Mesendoderm (in vitro differentiated cells): ENCODE measurements at places on chromosomes 2 and 18.
A peak's percentile ranks its signal among the peaks of the same experiment; 100 is the strongest.

DNA sequence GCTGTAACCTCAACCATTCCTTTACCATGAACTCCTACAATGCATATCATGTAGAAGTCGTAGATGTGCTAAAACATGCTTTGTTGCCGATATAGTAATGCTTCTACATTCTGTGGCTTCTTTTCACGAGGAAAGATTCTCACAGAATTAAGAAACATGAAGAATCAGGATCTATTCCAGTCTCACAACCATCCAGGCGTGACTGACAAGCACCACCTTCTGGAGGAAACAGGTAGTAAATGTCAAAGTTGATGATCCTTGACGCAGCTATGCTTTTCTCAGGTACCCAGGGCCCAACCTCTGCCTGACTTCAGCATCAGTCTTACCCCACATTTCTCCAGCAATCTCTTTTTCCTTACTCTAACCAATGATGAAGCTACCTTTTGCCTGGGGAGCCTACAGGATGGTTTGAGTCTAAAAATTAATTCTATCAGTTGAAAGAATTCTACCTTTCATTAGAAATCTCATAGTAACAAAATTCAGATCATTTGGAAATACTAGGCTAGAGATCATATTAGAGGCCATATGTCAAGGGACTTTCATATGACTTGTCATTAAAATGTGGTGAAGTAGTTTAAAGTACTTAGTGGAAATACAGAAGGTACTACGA is 123.3 kb upstream of the RND3 start:
- DNase-seq, result peak; percentile 70

- DNase-seq, result peak; percentile 75
Observed at GRCh38 chr2:127105656-127106456, 1.1 kb downstream of the BIN1 start.

GRCh38 chr18:76364282-76365259 is 130.5 kb downstream of the ZNF516 start:
- no peak for DNase-seq

- DNase-seq, result no peak
Observed at GRCh38 chr2:196338440-196338839, 167.1 kb upstream of the STK17B start.

DNA sequence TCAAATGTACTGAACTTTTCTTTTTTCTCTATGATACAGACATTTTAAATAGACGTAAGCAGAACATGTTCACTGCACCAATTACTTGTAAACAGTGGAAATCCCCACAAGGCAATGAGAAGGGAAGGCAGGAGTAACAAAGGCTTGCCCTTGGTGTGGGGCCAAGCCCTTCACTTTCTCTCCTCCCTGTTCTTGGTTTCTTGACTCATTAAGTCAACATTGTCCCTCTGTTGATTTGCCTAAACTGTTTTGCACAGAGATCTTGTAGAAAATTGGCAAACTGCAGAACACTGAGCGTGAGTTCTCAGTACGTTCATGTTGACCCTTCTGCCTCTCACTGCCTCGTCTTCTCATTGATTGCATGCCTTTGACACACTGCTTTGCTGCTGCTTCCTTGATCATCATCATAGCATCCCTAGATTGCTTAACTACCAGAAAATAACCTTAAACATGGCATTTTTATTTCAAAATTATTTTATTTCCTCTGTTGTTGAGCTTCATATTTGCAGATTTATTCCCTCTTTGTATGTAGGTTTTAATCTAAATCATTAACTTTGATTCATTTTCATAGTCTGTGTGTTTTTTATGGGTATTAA is 257.7 kb downstream of the PTGR3 start:
- no peak for DNase-seq

DNA sequence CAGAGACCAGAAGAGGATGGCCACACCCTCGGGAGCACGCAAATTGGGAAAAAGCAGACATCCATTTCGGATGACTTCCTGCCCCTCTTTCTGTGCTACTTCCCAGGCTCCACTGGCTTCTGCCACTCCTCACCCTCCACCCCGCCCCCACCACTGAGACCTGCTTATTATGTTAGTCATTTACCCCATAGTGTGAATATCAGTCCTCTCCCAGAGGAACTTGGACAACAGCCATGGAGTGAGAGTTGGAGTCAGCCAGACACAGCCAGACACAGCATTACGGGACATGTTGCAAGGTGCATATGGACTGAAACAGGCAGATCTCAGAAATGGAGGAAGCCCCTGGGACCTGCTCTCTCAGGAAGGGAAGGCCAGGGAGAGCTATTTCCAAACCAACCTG is 51.8 kb downstream of the CTIF start:
- no peak for DNase-seq

- DNase-seq, result peak; percentile 26
Observed at GRCh38 chr2:10239561-10239967, 63.1 kb upstream of the HPCAL1 start.

DNA sequence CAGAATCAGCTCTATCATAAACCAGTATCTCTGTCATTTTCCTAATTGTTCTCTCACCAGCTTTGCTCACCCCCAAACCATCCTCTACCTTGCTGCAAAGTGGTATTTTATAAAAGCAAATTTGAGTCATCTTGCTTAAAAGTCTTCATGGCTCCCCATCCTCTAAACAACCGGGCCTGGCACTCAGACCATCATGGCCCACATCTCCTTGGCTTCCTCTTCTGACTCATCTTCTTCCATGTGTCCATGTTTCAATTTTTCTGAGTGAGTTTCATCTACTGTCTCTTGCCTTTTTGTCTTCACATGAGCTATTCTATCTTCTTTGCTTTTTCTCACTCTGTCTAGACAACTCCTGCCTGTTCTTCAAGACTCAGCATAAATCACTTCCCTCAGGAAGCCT is 58.6 kb downstream of the LHCGR start:
- no peak for DNase-seq

- DNase-seq, result no peak
Observed at GRCh38 chr2:47867205-47867604, 39.1 kb downstream of the FBXO11 start.

GRCh38 chr18:77071061-77071460 is 61.5 kb downstream of the MBP start:
- no peak for DNase-seq

DNA sequence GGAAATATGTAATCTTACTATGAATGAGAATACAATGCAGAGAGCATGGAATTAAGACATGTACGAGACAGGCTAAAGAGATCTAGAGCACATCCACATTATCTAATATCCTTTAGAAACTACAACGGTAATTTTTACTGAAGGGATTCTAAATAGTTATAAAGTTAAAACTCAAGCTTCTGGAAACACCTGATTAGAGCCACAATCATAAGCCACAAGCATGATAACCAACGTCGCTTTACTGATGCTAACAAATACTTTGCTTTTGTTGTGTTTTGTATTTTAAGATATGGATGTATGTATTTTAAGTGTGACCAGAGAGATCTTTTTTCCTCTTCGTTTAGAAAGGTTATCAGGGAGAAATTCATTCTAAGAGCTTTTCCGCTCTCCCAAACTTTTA is 44.0 kb upstream of the STK17B start:
- DNase-seq, result no peak

GRCh38 chr2:95374921-95375471 is 27.5 kb upstream of the FAHD2A start:
- DNase-seq, result no peak

DNA sequence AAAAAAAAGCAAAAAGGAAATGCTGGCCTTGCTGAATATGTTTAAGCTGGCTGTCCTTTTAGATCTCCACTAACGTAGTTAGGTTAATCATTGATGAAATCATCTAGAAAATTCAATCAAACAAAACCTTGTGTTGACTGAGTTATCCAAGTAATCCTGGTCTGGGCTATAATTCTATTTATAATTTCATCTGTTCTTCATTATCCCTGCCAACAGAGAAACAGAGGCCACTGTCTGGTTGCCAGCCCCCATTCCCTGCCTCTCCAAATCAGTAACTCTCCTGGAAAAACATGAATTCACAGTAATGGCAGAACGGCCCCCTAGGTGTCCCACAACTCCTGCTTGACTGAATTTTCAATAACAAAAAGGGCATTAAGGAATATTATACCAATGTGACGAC is 24.6 kb downstream of the DOCK10 start:
- no peak for DNase-seq

DNA sequence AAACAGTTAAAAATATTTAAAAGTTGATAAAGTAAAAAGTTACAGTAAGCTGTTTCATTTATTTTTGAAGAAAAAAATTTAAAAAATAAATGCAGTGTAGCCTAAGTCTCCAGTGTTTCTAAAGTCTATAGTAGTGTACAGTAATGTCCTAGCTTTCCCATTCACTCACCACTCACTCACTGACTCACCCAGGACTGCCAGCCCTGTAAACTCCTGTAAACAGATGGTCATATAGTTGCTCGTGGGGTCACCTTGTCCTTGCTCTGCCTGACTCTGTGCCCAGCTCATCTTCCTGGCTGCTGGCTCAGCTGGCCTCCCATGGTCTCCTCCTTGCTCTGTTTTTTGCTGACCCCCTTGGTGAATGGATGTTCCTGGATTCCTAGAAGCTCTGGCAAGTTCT is 180.3 kb downstream of the VAPA start:
- DNase-seq, result no peak

- peak; percentile 20 for DNase-seq
Observed at GRCh38 chr2:238484522-238485452, 58.1 kb downstream of the ASB1 start.

GRCh38 chr2:234708717-234709116 is 211.8 kb upstream of the ARL4C start:
- DNase-seq, result no peak

DNA sequence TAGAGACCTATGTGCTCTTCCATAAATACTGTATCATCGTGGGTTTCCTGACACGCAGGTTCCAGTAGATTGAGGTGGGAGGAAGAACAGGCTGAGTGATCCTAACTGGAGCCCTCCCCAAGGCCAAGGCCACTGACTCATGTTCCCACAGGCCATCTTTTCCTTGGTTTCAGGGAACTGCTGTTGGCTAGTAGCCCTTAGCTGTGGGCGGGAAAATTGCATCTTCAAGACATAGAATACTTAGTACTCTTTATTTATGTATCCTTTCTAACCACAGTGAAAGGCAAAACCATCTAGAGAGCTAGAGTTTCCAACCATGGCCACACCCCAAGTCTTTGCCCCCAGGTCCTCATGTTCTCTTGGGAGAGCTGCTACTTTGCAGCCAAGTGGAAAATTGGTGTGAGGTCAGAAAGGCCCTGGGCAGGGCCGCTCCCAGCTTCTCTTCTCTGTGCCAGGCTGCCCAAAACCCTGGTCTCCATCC is 55.9 kb downstream of the COPS8 start:
- no peak for DNase-seq

GRCh38 chr2:40321016-40321623 is 130.8 kb downstream of the SLC8A1 start:
- no peak for DNase-seq

DNA sequence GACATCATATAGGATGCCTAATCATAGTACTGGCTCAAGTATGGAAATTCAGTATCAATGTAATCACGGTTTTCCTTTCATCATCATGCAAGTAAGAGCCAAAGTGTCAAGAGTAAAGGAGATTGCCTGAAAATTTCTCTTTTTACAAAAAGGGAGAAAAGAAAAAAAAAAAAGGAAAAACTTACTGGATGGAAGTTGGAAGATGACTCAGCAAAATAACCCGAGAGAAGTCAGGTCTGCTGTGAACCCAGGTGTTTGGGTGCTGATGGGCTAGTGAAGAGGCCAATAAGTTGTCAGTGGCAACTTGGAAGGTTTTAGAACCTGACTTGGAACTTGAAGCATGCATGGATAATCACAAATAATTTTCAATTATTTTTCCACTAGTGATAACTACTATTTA is 441.9 kb upstream of the SLC14A2 start:
- no peak for DNase-seq

DNA sequence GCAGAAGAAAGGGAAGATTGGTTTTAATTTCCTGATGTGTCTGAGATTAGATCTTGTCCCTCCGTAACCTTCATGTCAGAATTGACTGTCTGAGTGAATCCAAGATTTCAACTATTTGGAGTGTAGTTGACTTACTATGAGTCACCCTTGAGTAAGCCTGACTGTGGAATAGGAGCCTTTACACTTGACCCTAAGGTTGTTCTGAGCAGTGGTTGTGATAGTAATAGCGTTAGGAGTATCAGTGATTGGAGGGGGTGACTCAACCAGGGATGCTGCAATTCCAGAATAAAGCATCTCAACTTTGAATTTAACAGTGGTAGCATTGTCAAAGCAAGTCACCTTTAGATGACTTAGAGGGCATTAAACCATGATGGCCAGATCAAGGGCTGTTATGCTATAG is 979.5 kb upstream of the FAM98A start:
- DNase-seq, result peak; percentile 1

DNA sequence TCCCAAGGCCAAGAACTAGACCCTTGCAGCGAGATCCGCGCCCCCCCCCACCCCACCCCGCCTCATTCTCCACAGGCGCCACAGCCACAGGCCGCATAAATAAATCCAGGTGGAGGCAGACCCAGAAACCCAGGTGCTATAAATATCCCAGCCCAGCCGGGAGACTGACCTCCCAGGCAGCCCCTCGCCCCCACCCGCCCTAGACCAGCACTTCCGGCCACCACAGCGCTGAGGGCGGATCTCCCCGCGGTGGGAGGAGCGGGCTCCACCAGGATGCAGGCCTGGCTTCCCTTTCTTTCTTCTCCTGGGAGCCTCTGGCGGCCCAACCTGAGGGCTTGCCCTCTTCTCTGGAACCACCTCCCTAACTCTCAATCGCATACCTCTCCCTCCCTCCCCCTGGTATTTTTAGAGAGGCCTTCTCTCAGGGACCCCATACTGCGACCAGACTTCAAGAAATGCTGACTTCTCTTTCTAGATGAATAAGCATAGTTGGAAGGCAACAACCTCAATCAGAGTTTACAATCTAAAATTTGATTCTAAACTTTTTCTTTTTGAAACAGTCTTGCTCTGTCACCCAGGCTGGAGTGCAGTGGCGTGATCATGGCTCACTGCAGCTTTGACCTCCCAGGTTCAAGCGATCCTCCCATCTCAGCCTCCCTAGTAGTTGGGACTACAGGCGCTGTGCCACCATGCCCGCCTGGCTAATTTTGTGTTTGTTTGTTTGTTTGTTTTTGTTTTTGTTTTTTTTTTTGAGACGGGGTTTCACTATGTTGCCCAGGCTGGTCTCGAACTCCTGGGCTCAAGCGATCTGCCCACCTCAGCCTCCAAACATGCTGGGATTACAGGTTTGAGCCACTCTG is 55.0 kb downstream of the PKDCC start:
- DNase-seq, result peak; percentile 99

GRCh38 chr2:62512384-62512783 is 6.4 kb upstream of the TMEM17 start:
- no peak for DNase-seq

DNA sequence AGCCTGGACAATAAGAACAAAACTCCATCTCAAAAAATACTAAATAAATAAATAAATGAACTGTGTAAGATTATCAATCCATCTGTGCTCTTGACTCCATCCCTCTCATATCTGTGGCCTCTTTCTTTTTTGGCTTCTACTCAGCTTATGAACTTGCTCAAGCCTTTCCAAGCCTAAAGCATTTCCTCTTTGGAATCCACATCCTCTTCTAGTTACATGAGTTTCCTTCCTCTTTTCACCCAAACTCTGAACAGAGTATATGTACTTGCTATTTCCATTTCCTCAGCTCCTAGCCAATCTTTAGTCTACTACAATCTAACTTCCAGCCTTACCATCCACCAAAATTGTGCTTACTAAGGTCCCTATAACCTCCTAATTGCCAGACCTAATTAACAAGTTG is 2.5 kb upstream of the DNAJC10 start:
- peak; percentile 40 for DNase-seq
